ENCODE measurements at places on chromosomes 11 and 22. TPM values are rescaled to one million over a fixed set of nuclear protein-coding genes. Genes with fewer than 3 reads are reported as not detected.

DNA sequence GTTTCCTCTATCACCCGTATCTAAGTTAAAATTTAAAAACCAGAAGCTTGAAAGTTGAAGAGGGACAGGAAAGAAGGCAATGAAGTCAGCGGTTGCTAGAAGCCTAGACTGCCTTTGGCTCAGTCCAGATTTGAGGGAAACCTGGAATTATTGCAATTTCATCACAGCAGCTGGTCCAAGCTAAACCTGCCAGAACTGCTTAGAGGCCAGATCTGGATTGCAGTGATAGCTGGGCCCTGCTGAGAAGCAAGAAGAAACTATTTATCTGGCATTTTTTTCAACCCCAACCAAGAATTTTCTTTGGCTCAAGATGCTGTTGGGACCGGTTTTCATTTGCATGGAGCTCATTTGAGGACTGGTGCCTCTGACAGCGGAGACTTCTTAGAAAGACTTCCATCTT is 121.5 kb upstream of the TEAD1 start:
- H3K36me3 ChIP-seq = no peaks in the 10 kb centered on the region
- no peaks in the 10 kb centered on the region for H3K27me3 ChIP-seq
- H3K4me1 ChIP-seq = peaks cover 23% of the 10 kb centered on the region
- H3K27ac ChIP-seq = no peak overlapping the region
- H3K4me3 ChIP-seq = no peak overlapping the region

DNA sequence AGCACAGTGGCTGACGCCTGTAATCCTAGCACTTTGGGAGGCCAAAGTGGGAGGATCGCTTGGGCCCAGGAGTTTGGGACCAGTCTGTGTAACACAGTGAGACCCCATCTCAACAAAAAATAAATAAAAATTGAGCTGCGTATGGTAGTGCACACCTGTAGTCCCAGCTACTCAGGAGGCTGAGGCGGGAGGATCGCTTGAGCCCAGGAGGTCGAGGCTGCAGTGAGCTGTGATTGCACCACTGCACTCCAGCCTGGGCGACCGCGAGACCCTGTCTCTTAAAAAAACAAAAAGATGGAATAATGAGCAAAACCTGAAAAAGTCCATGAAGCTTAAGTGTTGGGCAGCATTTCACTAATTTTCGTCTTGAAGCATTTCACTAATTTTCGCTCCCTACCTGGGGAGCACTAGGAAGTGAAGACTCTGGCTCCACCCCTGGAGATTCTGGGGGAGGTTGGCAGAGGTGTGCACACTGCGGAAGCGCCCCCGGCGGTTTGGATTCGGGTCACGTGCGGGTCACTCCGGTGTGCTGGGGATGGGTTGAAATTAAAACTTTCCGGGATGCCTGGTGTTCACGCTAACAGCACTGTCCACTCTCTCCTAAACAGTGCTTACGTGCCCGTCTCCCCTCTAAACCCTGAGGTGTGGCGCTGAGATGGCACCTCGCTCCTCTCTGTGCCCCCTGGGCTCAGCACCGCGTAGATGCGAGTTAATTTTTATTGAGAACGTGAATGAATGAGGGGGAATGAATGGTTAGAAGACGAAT is 906 bp upstream of the NAA40 start:
- H3K27ac ChIP-seq = peak overlapping the region; percentile 68
- peak overlapping the region; percentile 92 for H3K4me3 ChIP-seq
- no peak for DNase-seq
- H3K4me1 ChIP-seq = peaks cover 23% of the 10 kb centered on the region
- H3K36me3 ChIP-seq = no peaks in the 10 kb centered on the region

GRCh38 chr11:73520353-73521061 is 77.4 kb downstream of the FAM168A start:
- no peaks in the 10 kb centered on the region for H3K36me3 ChIP-seq
- no peak for DNase-seq
- no peak overlapping the region for H3K27ac ChIP-seq
- peaks cover 10% of the 10 kb centered on the region for H3K4me1 ChIP-seq

DNA sequence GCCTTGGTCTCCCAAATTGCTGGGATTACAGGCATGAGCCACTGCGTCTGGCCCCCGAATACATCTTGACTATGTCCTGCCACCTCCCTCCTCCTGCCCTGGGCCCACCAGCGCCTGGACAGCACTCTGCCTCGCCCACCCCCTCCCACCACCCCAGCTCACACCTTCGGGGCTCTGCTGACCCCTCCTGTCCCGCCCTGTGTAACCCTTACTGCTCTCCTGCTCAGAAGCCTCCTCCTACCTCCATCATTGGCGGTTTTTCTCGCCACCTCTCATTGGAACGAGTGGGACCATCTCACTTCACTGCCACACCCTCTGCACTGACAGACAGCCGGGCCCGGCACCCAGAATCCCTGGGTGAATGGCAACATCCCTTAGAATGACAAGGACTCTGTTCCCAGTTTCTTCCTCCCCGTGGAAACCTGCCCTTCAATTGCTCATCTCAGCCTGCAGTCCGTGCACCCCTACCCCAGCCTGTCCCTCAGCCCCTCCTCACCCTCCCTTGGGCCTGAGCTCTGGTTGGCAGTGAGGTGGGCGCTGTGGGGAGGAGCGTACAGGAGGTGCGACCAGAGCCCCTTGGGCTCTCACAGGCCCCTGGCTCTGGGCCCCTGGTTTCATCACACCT is 32.2 kb downstream of the LRRC74B start:
- no peaks in the 10 kb centered on the region for H3K36me3 ChIP-seq
- no peak overlapping the region for H3K27ac ChIP-seq
- no peak for DNase-seq
- no peaks in the 10 kb centered on the region for H3K4me1 ChIP-seq
- no peak overlapping the region for H3K4me3 ChIP-seq

- no peak overlapping the region for H3K27ac ChIP-seq
- H3K4me1 ChIP-seq = no peaks in the 10 kb centered on the region
- DNase-seq = no peak
- H3K27me3 ChIP-seq = no peaks in the 10 kb centered on the region
- no peaks in the 10 kb centered on the region for H3K36me3 ChIP-seq
These were observed 133.7 kb upstream of the NARS2 start for GRCh38 chr11:78708388-78708787.

- H3K36me3 ChIP-seq = no peaks in the 10 kb centered on the region
- no peak overlapping the region for H3K4me3 ChIP-seq
- no peaks in the 10 kb centered on the region for H3K4me1 ChIP-seq
- DNase-seq = no peak
These were observed 242.0 kb downstream of the TENM4 start for GRCh38 chr11:79198898-79199250.

The RPS6KB2 gene
- 26.6 TPM for total RNA-seq

GRCh38 chr11:59212744-59213631 is at the start of gene MPEG1:
TSS of gene MPEG1 (minus strand) at chr11:59212927. CDS start at chr11:59212865, 62 bp downstream.
- H3K4me3 ChIP-seq = no peak within 1 kb of the TSS
- H3K4me1 ChIP-seq = no peaks in the 10 kb centered on the region
- H3K27me3 ChIP-seq = no peaks in the 10 kb centered on the region
- no peak within 1 kb of the TSS for H3K27ac ChIP-seq

Measured in heart right ventricle (tissue), 16 donors.